ENCODE measurements at places on chromosomes 2 and 18.
A peak's percentile ranks its signal among the peaks of the same experiment; 100 is the strongest.

GRCh38 chr18:38525039-38525438, 959.4 kb upstream of the CELF4 start:
- DNase-seq: no peak

DNA sequence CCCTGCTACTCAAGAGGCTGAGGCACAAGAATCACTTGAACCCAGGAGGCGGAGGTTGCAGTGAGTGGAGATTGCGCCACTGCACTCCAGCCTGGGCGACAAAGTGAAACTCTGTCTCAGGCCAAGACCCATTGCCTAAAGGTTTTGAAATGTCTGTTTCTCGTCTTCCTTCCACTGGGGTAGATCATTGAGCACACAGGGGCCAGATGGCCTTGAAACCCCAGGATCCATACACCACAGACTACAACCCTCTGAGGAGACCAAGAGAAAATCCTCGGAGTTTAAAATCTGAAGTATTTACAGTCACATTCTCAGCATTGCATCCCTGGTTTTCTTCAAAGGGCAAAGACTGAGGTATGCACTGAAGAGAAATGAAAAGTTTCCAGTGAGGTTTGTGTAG, 7.1 kb upstream of the EPAS1 start:
- DNase-seq: peak; percentile 30

- no peak for DNase-seq
Measured at GRCh38 chr2:160493227-160494028, at the start of gene RBMS1. RBMS1 (minus strand) TSS chr2:160493807; CDS start chr2:160493363, 444 bp downstream.

DNA sequence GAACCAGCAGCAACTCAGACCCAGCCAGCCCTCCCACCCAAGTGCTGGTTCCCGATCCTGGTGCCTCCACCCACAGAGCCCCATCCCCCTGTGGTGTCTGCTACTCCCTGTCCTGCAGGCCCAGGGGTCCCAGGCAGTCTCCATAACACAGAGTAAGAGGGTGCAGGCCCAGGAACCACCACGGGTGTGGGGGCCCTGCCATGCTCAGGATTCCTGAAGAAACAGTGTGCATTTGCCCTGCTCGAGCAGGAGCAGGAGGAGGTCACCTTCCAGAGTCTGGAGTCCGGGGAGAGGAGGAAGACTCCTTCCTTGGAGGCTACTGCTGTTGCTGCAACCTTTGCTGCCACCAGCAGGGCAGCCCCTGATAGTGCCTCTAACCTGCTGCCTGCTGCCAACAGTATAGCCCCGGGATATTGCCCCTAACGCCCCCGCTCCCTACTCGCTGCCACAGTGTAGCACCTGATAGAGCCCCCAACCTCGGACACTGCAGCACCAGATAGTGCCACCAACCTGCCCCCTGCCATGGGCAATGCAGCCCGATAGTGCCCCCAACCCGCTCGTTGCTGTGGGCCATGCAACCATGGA, 46.8 kb upstream of the ANKRD62 start:
- peak; percentile 13 for DNase-seq

DNA sequence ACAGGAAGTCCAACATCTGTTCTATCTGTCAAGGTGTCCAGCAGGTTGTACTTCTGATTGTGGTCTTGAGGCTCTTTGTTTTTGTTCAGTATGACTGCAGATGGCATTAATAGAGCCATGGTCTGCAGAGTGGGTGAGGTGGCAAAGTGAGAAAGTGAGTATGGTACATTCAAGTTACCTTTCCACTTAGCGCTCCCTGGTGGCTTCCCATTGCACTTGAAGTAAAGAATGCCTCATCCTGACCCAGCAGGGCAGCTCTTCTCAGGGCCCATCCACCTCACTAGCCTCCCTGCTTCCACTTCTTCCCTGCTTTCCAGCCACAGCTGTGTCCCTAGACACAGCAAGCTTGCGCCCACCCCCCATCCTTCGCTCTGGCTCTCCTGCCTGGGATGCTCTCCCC, 148.0 kb upstream of the ALPP start:
- DNase-seq: no peak
